ENCODE measurements at places on chromosomes 3 and 15. TPM values are rescaled to one million over a fixed set of nuclear protein-coding genes. Genes with fewer than 3 reads are reported as not detected.

Gene LRRC3B
- total RNA-seq = not detected

Gene BCHE
- not detected for total RNA-seq

Gene UPK1B
- not detected for total RNA-seq

Gene JAGN1
- 13.6 TPM for total RNA-seq

Gene SLC22A13
- not detected for total RNA-seq

Gene AGBL1
- not detected for total RNA-seq

Gene IL20RB
- 0.59 TPM for total RNA-seq

Gene ZNF80
- total RNA-seq = 0.44 TPM

GRCh38 chr3:36362973-36363372 is 17.3 kb upstream of the STAC start:
- no peak for DNase-seq

DNA sequence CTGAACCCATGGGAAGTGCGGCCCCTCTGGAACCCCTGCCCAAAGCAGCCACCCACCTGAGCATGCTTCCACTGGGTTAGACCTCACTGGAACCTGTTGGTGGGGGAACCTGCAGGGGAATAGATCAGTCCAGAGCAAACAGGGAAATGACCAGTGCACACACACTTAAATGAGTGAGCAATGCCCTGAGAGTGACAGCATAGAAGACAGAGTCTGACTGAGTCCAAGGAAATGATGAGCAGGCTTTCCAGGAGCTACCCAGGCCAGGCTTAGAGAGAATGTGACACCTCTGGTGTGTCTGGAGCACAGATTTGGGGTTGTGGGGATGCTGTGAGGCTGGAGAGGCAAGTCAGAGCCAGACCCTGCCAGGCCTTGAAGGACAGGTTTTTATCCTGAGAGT is 28.5 kb downstream of the PLA1A start:
- DNase-seq = no peak

DNA sequence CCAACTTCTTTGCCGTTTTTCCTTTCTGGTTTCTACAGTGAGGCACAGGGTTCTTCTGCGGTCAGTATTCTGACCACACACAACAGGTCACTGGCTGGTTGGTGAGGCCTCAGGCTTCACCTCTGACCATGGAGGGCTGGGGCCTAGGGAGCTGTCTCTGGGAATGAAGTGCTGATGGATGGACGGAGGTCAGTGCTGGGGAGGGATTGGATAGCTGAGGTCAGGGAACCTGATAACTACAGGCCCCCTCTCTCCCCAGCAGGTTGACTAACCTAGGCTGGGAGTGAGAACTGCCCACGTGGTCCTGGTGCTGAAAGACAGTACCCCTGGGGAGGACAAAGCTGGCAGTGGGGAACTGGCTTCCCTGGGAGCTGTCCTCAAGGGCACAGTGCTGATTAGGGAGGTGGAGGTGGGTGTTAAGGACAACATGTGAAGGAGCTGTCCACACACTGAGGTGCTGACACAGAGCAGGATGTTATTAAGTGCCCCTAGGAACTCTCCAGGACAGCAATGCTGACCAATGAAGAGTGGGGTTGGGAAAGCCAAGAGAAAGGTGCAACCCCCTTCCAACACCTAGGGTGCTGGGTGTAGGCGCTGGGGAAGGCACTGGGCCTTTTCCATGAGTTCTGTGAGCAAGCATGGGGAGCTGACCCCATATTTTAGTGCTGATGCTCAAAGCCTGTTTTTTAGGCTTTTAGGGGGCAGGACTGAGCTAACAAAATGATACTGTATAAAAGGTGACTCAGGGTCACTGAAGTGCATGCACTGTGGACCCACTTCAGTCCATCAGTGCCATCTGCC is 45.2 kb downstream of the ATP2B2 start:
- peak; percentile 86 for DNase-seq

DNA sequence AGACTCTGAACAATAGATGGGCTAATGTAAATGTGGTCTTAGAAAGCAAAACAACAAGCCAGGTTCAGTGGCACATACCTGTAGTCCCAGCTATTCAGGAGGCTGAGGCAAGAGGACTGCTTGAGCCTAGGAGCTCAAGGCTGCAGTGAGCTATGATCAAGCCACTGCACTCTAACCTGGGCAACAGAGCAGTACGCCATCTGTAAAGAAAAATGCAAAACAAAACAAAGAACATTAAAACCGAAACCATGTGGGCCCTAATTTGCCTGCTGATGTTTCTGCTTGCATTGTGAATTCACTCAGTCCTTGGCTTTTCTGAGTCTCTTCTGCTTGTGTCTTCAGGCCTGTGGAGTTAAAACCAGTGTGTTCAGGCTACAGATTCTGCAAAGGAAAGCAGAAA is 56.7 kb downstream of the CCNL1 start:
- peak; percentile 40 for DNase-seq

DNA sequence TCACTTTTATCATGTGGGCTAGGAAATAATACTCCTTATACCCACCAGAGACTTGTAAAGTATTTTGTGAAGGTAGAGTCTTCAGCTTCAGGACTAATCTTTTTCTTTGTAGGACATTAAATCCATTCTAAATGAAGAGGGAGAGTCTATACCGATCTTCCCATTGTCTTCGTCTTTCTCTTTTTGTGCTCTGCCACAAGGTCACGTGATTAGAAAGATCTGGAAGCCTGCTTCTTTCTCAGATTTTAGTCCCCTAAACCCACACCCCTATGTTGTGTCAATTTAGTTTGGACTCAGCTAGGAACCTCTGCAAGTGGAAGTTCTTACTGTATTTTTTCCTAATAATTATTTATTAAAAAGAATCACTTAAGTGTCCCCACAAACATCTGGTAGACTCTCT is 507.3 kb downstream of the PYDC2 start:
- no peak for DNase-seq

DNA sequence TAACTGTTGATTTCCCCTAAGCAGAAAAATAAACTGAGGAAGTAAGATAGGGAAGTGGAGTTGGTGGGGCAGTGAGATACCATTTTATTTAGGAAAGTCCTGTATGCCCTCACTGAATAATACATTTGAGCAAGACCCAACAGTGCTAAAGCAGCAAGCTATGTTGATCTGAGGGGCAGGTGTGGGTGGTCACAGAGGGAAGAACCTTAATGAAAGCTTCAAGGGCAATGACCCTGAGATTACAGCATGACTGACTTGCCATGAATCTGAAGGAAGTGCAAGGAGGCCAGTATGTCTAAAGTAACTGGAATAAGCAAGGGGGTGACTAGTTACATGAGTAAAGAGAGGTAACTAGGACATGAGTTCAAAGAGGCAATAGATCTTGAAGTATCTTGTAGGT is 159.5 kb downstream of the CD47 start:
- no peak for DNase-seq

DNA sequence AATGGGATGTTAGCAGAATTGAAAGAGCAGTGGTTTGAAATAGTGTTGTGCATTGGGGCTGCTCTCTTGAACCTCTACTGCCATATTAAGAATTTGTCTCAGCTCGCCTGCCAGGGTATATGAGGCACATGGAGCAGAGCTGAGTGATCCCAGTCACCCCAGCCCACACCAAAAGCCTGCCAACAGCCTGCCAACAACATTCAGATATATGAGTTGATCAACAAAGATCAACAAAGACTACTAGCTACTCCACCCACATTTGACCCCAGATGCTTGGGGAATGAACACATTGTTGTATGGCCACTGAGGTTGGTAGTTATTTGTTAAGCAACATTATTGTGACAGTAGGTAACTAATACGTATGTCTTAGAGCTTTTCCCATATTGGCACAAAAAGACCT is 570.9 kb upstream of the IL12A start:
- no peak for DNase-seq

- no peak for DNase-seq
Observed at GRCh38 chr15:35115155-35115725, 30.1 kb upstream of the NANOGP8 start.

DNA sequence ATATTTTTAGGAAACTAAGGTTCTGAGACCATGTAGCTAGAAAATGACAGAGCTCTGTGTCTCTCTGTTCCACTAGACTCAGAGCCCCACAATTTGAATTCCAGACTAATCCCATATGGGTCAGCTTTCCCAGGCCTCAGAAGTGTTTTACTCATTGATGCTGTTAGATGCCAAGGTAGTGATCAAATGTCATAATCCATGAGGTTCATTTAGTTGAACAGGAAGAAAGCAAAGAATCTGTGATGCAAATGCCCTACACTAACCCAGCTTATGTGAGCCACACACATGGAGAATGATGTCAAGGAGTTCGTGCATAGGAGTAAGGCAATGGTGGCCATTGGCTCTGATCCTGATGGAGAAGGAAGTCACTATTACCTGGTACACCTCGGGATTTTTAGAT is 363.4 kb upstream of the RARB start:
- no peak for DNase-seq

DNA sequence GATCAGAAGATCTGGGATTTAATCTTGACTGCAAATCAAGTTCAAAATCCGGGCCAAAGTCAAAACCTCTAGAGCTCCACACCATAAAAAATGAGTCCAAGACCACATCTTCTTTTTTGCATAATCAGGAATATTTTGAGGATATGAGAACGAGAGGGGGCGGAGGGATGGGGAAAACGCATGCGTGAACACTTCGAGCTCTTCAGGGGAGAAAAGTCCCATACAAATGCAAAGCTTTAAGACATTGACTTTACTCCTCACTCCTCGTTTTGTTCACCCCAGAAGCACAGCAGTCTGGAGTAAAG is 68.2 kb downstream of the SUMF1 start:
- DNase-seq = no peak

DNA sequence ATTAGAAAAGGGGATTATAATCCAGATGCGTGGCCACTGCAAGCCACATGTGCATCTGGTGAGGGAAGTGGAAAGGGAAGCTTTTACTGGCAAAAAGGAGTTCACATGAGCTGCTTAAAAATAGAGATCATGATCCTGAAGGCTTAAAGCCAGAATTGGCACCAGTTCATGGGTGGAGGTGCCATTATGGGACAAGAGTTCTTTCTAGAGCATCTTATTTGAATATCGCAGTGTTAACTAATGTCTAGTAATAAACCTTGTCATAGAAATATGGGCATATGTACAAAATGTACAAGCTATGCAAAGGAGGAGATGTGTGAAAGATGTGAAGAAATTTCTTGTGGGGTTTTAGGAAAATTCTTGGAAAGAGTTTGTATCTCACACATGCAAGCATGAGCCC is 178.4 kb upstream of the CBLB start:
- DNase-seq = no peak

DNA sequence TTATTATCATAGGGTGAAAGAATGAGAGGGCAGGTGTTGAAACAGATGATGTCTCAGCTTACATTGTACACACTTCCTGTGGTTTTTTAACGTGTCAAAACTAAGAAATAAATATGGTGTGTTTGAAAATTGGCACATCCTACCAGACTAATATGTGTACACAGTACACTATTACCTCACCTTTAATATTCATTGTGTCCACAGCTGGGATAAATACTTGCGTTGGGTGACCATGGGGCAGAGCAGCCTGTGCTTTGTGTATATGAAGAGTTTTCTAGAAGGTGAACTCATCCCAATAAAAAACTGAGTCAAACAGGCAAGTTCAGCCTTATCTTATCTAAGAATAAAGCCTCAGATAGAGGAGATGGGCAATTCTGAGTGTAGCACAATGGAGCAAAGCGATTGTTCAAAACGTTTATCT is 17.3 kb downstream of the SUCNR1 start:
- DNase-seq = no peak

DNA sequence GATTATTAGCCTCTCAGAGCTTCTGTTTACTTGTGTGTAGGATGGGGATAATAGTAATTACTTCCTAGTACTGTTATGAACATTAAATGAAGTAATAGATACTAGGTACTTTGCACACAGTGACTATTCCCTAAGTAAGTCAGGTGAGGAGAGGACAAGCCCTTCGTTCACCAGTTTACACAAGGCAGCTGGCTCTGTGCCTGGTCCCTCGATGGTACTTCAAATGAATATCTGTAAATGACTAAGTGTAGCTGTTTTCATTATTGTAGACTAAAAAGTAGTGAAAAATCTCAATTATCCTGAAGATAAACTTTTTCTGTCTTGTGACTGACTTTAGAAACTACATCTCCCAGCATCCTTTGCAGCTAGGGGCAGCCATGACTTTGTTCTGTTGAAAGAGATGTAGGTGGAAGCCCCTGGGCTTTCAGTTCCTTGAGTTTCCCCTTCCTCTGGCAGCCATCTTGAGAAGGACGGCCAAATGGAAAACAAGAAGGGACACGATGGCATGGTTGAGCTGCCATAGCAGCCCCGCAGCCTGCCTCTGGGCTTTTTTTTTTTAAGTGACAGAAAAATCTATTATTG is 11.7 kb upstream of the WNT7A start:
- peak; percentile 34 for DNase-seq

GRCh38 chr15:48046813-48047438 is 73.9 kb upstream of the SLC24A5 start:
- no peak for DNase-seq

DNA sequence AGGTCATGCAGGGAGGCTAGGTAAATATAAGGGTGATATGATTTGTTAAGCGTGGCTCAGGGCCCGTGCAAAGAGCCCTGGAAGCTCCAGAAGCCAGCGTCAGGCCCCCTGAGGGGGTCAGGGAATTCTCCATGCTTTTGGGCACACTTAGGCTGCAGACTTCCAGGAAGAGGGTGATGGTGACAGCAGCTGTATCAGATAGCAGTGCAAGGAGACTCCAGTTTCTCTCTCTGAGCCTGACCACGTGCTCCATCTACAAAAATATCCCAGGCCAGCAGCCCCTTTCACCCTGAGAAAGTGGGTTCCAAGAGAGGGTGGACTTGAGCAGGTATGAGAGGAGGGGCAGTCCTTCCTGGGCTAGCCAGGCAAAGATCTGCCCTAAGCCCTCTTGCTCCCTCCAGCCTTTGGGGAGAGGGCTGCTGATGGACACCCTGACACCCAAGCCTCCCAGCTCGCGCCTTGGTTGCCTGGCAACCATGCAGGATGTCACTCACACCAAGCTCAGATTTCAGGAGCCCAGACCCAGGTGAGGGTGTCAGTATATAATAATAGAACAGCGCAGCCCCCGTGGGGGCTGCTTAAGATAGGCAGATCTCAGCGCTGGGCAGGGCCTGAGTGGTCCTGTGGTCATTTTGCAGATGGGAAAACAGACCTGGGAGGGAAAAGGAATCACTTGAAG is 35.8 kb downstream of the ATP2B2 start:
- DNase-seq = no peak

- no peak for DNase-seq
Observed at GRCh38 chr15:66836231-66837030, 134.4 kb downstream of the SMAD6 start.

DNA sequence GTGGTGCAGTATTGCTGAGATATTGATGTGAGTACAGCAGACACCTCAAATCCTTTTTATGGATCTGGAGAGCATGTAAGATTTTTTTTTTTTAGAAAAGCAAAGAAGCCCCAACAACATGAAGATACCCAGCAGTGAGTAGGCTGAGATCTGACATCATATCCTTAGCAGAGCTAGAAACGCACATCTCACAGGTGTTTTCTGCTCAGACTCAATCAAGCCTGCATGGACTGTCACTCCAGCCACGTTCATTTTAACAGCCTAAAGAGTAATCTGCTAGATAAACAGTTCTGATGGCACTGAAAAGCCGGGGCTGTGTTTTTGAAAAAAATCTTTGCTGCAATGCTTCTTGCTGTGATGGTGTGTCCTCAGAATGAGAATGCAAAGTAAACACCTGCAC is 544.2 kb downstream of the FGF12 start:
- DNase-seq = no peak

GRCh38 chr15:81111510-81112470 is 22.3 kb upstream of the CFAP161 start:
- DNase-seq = no peak

- DNase-seq = peak; percentile 82
Observed at GRCh38 chr3:138434276-138434874, at the start of gene ESYT3. TSS of gene ESYT3 (plus strand) at chr3:138434616. CDS start at chr3:138434799, 183 bp downstream.

All from activated naive CD4-positive, alpha-beta T cell treated with anti-CD3 and anti-CD28 coated beads for 36 hours (primary cell).